ENCODE measurements at places on chromosomes 6 and 20.

DNA sequence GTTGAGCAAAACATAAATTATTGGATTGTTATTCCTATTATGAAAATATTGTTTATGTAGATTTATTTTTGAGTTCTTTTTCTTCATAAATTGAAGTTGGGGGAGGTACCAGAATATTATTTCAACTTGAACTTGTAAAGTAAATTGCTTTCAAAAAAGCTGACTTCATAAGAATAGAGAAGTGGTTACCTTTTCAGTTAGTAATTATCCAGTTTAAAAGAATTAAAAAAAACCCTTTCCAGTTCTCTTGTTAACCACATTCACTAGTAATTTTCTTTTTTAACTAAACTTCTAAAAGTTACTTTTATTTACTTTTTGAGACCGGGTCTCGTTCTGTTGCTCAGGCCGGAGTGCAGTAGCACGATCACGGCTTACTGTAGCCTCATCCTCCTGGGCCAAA lies 124.3 kb downstream of the CDKAL1 start:
- no peak for DNase-seq

GRCh38 chr20:42987376-42988114 lies 202.2 kb downstream of the PTPRT start:
- no peak for DNase-seq

- no peak for DNase-seq
These were observed 161.2 kb downstream of the HS3ST5 start for GRCh38 chr6:114181664-114182063.

- no peak for DNase-seq
These were observed 578.7 kb downstream of the MAFB start for GRCh38 chr20:40110311-40110831.

DNA sequence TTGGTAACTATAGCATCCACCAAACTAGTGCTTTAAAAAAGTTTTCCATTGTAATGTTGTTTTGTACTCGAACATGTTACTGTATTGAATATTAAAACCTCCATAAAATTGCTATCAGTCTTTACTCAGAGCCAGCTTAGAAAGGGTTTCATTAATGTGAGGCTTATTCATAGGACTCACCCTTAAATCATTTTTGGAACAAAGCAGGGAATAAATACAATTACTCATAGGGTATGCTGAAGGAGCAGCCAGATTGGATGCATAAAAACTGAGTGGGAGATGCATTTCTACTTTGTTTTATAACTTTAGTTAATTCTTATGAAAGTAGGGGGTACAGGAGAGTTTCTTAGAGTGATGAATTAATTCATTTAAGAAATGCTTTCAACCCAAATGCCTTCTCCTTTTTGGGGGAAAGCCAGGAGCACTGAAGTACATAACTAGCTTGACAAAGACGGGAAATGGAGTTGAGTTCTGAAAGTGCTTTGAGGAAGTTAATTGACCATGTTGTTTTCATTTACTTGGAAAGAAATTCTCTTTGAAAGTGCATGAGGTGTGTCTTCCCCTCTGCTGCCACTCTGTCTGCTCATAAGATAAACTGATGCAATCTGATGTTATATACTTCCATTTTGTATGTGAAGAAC lies 90.3 kb downstream of the RNF144B start:
- DNase-seq: peak; percentile 91

- DNase-seq: peak; percentile 65
These were observed 616 bp downstream of the TUBB start for GRCh38 chr6:30720738-30721197.

- no peak for DNase-seq
These were observed 20.5 kb downstream of the NCR2 start for GRCh38 chr6:41355952-41356351.

All from suppressor macrophage treated with lipopolysaccharide for 4 hours (primary cell).